Naive thymus-derived CD4-positive, alpha-beta T cell (primary cell): ENCODE measurements at places on chromosomes 12 and 14. TPM values are rescaled to one million over a fixed set of nuclear protein-coding genes. Genes with fewer than 3 reads are reported as not detected.

Gene FOXN4
- polyA plus RNA-seq: not detected

Gene TMEM263
- polyA plus RNA-seq: 46.9 TPM

Gene CSRP2
- polyA plus RNA-seq: 0.79 TPM

Gene CLEC6A
- not detected for polyA plus RNA-seq

Gene ADAM20
- not detected for polyA plus RNA-seq

Gene SRGAP1
- polyA plus RNA-seq: 0.07 TPM

Gene OTX2
- not detected for polyA plus RNA-seq

Gene PDZRN4
- polyA plus RNA-seq: not detected

Gene P2RX7
- polyA plus RNA-seq: 2.0 TPM

Gene PPM1H
- polyA plus RNA-seq: not detected

Gene KRT1
- 5.2 TPM for polyA plus RNA-seq

Gene SLC2A3
- 126 TPM for polyA plus RNA-seq

Gene SLC16A7
- polyA plus RNA-seq: 19.4 TPM

Gene ABCD2
- 10.7 TPM for polyA plus RNA-seq

Gene TTC9
- 17.9 TPM for polyA plus RNA-seq

Gene GPRC5A
- polyA plus RNA-seq: 0.06 TPM

Gene RNASE1
- not detected for polyA plus RNA-seq

Gene TEX52
- polyA plus RNA-seq: not detected

Gene ACACB
- 3.8 TPM for polyA plus RNA-seq
